ENCODE measurements at places on chromosomes 12 and 14.

GRCh38 chr12:116881325-116881876 lies at the start of gene HRK:
Gene HRK (minus strand): TSS chr12:116881441. CDS start chr12:116881307, 134 bp downstream.
- peak; percentile 53 for DNase-seq

GRCh38 chr14:35374263-35374712 lies 30.3 kb downstream of the NFKBIA start:
- DNase-seq, result peak; percentile 59

DNA sequence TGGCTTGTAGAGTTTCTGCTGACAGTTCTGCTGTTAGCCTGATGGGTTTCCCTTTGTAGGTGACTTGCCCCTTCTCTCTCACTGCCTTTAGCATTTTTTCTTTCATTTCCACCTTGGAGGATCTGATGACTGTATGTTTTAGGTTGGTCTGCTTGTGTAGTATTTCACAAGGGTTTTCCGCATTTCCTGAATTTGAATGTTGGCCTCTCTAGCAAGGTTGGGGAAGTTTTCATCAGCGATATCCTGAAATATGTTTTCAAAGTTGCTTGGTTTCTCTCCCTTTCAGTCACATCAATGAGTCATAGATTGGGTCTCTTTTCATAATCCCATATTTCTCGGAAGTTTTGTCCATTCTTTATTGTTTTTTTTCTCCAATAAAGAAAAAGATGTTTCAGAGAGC lies 11.4 kb downstream of the NOPCHAP1 start:
- DNase-seq, result no peak

- DNase-seq, result peak; percentile 24
Observed at GRCh38 chr12:111033281-111034082, 113.1 kb upstream of the MYL2 start.

DNA sequence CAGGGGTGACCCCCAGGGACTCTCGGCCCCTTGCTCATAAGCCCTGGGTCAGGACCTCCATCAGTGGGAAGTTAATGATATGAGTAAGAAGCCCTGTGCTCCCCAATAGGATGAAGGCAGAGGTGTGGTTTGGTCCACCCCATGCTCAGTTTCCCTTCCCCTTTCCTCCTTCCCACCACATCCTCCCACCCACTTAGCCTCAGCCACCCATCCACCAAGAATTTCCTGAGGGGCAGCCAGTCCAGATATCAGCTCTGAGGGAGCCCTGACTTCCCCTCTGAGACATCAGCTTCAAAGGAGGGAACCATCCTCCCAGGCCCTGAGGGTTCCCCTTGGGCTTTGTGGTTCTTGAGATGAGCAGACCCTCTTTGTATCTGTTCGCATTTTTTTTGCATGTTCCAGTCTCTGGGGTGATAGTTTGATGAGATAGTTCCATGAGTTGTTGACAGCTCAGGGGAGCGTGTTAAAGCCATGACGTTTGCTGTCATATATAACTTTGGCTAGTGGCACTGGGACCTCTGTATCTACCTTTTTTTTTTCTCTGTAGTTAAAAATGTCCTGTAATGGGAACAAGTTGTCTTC lies 71.2 kb downstream of the LGMN start:
- no peak for DNase-seq

DNA sequence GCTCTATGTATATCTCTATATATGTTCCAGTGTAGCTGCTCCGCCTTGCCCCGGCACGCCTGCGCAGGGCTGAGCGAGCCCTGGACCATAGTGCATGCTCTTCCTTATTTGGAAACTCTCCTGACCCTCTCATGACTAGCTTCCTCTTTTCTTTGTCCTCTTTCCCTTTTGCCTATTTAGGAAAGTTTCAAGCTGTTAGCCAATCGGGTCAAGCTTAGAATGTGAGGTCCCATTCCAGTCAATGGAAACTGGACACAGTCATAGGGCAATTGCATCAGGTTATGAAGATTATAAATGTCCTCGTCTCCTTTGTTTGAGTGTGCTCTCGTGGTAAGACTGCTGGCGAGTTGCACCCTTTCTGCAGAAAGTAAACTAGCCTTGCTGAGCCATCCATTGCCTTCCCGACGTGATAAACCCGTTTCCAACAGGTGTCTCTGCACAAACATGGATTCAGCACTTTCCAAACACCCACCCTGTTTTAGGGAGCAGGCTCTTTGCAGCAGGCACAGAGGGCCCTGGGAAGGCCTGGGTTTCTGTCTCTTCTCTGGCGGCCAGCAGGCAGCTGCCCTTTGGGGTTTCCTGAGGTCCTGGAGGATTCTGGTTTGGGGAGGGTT lies 30.9 kb downstream of the CCDC92 start:
- no peak for DNase-seq

DNA sequence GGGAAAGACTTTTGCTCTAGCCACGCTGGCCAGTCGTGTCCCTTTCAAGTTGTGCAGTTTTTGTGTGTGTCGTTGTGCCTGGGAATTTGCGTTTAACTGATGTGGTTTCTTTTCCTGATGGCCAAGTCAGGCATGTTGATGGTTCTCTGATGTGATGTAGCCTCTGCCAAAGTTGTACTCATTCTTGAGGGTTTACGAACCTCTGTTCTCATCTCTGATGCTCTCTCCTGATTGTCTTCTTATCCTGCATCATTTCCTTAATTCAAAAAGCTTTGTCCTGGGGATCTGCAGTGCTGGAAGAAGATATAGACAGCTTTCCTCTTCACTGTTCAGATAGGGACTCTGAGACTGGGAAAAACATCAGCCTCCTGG lies 25.4 kb downstream of the CD9 start:
- no peak for DNase-seq

- DNase-seq, result no peak
Observed at GRCh38 chr14:36271939-36272907, 48.2 kb downstream of the MBIP start.

Data from urothelium cell line (cell line).